ENCODE measurements at places on chromosomes 13 and 19.
A peak's percentile ranks its signal among the peaks of the same experiment; 100 is the strongest.

GRCh38 chr13:44128552-44129001, 245.0 kb upstream of the SERP2 start:
- no peak overlapping the region for H3K27ac ChIP-seq
- H3K4me1 ChIP-seq = no peaks in the 10 kb centered on the region
- no peaks in the 10 kb centered on the region for H3K27me3 ChIP-seq
- H3K4me3 ChIP-seq = no peak overlapping the region

- no peaks in the 10 kb centered on the region for H3K27me3 ChIP-seq
- no peak for DNase-seq
- no peak overlapping the region for H3K4me3 ChIP-seq
- no peak overlapping the region for H3K27ac ChIP-seq
- H3K36me3 ChIP-seq = peaks cover 6% of the 10 kb centered on the region
These were observed 37.1 kb downstream of the DZIP1 start for GRCh38 chr13:95607366-95607765.

GRCh38 chr13:90882551-90882950, 464.9 kb upstream of the MIR17HG start:
- no peak for DNase-seq
- no peaks in the 10 kb centered on the region for H3K4me1 ChIP-seq
- H3K4me3 ChIP-seq = no peak overlapping the region
- no peaks in the 10 kb centered on the region for H3K27me3 ChIP-seq
- no peaks in the 10 kb centered on the region for H3K36me3 ChIP-seq
- H3K27ac ChIP-seq = no peak overlapping the region

DNA sequence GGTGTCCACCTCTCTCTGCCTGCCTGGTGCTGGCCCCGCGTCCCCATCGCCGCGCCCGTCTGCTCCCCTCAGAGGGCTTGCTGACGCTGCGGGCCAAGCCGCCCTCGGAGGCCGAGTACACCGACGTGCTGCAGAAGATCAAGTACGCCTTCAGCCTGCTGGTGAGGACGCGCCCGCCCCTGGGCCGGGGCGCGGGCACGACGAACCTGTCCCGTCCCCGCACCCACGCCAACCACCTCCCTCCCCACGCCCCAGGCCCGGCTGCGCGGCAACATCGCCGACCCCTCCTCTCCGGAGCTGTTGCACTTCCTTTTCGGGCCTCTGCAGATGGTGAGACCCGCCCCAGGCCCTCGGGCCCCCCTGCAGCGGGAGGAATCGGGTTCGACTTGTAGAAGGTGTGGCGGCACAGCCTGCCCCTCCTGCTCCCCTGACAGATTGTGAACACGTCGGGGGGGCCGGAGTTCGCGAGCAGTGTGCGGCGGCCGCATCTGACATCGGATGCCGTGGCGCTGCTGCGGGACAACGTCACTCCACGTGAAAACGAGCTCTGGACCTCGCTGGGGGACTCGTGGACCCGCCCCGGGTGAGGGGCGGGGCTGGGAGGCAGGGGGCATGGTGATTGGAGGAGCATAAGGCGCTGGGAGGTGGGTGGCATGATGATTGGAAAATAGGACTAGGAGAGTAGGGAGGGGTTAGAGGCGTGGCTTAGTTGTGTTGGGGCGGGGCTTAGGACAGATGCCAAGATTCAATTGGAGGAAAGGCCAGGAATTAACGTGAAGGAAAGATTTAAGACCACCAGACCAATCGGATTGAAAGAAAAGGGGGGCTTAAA, 6.6 kb downstream of the EPS8L1 start:
- no peak overlapping the region for H3K27ac ChIP-seq
- no peaks in the 10 kb centered on the region for H3K36me3 ChIP-seq
- DNase-seq = peak; percentile 74
- no peaks in the 10 kb centered on the region for H3K4me1 ChIP-seq

GRCh38 chr19:11281356-11282049, 14.5 kb upstream of the TSPAN16 start:
- no peaks in the 10 kb centered on the region for H3K27me3 ChIP-seq
- H3K4me1 ChIP-seq = no peaks in the 10 kb centered on the region
- no peak overlapping the region for H3K27ac ChIP-seq
- no peaks in the 10 kb centered on the region for H3K36me3 ChIP-seq

GRCh38 chr13:84044805-84045204, 162.5 kb upstream of the SLITRK1 start:
- H3K4me1 ChIP-seq = no peaks in the 10 kb centered on the region
- no peak overlapping the region for H3K27ac ChIP-seq
- DNase-seq = no peak
- H3K36me3 ChIP-seq = no peaks in the 10 kb centered on the region
- no peak overlapping the region for H3K4me3 ChIP-seq

DNA sequence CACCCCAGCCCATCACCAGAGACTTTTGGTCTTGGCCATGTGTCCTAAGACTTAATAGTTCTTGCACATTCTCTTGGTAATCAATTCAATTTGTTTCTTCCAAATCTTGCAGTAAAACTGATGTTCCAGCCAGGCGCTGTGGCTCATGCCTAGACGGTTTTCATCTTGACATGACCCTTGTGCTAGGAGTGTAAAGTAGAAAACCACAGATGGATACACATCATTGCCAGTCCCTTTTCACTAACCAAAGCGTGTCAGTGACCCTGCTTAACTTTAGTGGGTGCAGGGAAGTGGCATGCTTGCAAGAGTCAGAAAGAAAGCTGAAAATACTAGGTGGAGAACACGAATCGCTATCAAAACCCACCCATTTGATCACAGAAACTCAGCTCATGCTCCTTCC, 18.0 kb upstream of the CD70 start:
- no peaks in the 10 kb centered on the region for H3K4me1 ChIP-seq
- no peak overlapping the region for H3K27ac ChIP-seq
- no peak for DNase-seq
- no peaks in the 10 kb centered on the region for H3K36me3 ChIP-seq
- no peak overlapping the region for H3K4me3 ChIP-seq
- H3K27me3 ChIP-seq = no peaks in the 10 kb centered on the region

GRCh38 chr19:47615230-47615629, 6.3 kb downstream of the BICRA start:
- no peak for DNase-seq
- H3K4me1 ChIP-seq = peaks cover 18% of the 10 kb centered on the region
- H3K27me3 ChIP-seq = no peaks in the 10 kb centered on the region
- H3K4me3 ChIP-seq = no peak overlapping the region
- no peaks in the 10 kb centered on the region for H3K36me3 ChIP-seq

GRCh38 chr19:23254141-23254910, 4.1 kb upstream of the ZNF724 start:
- H3K4me3 ChIP-seq = no peak overlapping the region
- DNase-seq = peak; percentile 90
- no peak overlapping the region for H3K27ac ChIP-seq
- H3K4me1 ChIP-seq = no peaks in the 10 kb centered on the region
- no peaks in the 10 kb centered on the region for H3K27me3 ChIP-seq
- H3K36me3 ChIP-seq = peaks cover 1% of the 10 kb centered on the region

DNA sequence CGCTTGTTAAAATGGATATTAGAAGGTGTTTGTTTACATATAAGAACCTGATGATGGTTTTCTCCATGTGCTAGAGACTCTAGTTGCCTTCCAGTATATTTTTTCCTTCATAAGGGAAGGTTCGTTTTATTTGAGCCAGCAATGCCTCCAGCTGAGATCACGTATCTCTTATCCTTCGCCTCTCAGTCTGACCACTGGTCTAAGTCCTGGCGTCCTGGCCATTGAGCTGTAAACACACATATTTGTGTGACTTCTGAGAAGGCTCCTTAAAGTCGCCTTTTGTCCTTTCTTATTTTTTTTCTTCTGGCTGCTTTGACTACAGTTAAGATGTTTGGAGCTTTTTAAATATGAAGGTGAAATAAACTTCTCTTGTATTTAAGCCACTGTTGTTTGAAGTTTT, 23.7 kb upstream of the GPR183 start:
- no peak for DNase-seq
- H3K4me3 ChIP-seq = no peak overlapping the region
- H3K4me1 ChIP-seq = no peaks in the 10 kb centered on the region
- no peaks in the 10 kb centered on the region for H3K36me3 ChIP-seq
- no peaks in the 10 kb centered on the region for H3K27me3 ChIP-seq
- H3K27ac ChIP-seq = no peak overlapping the region

- H3K4me1 ChIP-seq = peaks cover 5% of the 10 kb centered on the region
- H3K27me3 ChIP-seq = peaks cover 8% of the 10 kb centered on the region
- DNase-seq = no peak
- no peak overlapping the region for H3K27ac ChIP-seq
These were observed 11.0 kb upstream of the BBC3 start for GRCh38 chr19:47241919-47242577.

DNA sequence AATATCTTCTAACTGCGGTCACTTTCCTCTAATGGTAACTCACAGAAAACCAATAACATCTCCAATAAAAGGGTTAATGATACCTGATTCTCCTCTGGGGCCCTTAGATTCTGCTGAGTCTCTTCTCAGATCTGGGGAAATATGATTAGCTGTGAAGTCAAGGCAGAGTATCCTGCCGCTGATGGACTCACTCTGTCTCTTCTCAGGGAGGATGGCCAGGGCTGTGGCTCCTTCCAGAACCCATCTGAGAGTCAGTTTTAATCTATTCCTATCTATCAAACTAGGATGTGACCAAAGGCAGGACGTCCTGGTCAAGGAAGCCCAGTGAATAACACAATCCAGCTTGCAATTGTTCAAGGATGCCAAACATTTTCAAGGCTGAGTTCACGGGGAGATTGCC, 109.8 kb downstream of the SLC10A2 start:
- DNase-seq = no peak
- no peaks in the 10 kb centered on the region for H3K27me3 ChIP-seq
- no peak overlapping the region for H3K27ac ChIP-seq
- H3K4me3 ChIP-seq = no peak overlapping the region
- no peaks in the 10 kb centered on the region for H3K36me3 ChIP-seq
- no peaks in the 10 kb centered on the region for H3K4me1 ChIP-seq

GRCh38 chr13:50106559-50106958, 91.3 kb downstream of the KCNRG start:
- no peak for DNase-seq
- H3K4me1 ChIP-seq = no peaks in the 10 kb centered on the region
- H3K27ac ChIP-seq = no peak overlapping the region
- no peaks in the 10 kb centered on the region for H3K36me3 ChIP-seq

DNA sequence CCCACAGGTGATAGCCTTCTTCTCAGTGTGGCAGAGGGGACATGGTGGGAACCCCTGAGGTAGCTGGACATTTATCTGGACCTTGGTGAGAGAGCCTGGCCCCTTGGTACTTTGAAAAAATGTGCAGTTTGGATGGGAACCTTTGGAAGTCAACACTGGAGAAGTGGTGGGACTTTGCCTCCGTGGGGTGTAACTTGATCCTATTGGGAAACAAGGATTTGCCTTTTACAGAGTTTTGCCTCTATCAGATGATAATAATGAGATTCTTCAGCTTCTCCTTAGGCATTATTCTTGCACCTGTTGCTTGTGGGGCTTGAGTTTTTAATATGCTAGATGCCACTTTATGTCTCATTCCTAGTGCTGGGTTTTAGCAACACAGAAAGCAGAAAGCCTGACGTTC, 99.0 kb downstream of the ERCC5 start:
- no peaks in the 10 kb centered on the region for H3K27me3 ChIP-seq
- DNase-seq = no peak
- no peaks in the 10 kb centered on the region for H3K4me1 ChIP-seq
- H3K27ac ChIP-seq = no peak overlapping the region

- H3K36me3 ChIP-seq = peaks cover 2% of the 10 kb centered on the region
- H3K27ac ChIP-seq = no peak overlapping the region
- DNase-seq = peak; percentile 31
- H3K4me3 ChIP-seq = no peak overlapping the region
These were observed 5.8 kb downstream of the ARHGAP35 start for GRCh38 chr19:46866407-46867136.

DNA sequence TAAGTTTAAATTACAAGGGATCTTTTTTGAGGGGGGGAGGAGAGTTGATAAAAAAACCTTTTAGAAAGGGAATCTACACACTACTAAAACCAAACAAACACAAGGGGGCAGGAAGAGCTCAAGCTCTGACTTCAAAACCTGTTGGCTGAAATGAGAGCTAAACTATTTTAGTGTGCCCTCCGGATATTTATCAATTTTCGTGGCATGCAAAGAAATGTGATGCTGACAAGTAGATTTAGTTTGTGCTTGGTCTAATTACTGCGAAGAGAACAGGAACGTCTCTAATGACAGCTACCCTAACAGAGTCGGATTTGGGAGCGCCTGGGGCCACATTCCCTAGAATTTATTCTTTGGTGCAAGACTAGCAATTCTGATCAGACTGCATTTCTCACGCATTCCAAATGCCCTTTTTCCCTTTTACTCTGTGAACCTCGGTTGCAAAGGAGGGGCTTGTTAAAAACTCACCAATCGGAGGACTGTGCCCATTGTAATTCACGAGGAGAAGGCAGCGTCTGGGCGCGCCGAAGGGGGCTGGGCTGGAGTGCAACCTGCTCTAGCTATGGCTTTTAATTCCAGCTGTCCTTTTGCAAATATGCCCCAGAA, 802 bp upstream of the FREM2 start:
- H3K27ac ChIP-seq = peak overlapping the region; percentile 42
- peak overlapping the region; percentile 67 for H3K4me3 ChIP-seq
- no peaks in the 10 kb centered on the region for H3K27me3 ChIP-seq
- no peaks in the 10 kb centered on the region for H3K4me1 ChIP-seq
- no peaks in the 10 kb centered on the region for H3K36me3 ChIP-seq

- no peak overlapping the region for H3K4me3 ChIP-seq
- DNase-seq = peak; percentile 75
- no peak overlapping the region for H3K27ac ChIP-seq
These were observed 59.5 kb upstream of the ADGRL1 start for GRCh38 chr19:14265290-14266036.

DNA sequence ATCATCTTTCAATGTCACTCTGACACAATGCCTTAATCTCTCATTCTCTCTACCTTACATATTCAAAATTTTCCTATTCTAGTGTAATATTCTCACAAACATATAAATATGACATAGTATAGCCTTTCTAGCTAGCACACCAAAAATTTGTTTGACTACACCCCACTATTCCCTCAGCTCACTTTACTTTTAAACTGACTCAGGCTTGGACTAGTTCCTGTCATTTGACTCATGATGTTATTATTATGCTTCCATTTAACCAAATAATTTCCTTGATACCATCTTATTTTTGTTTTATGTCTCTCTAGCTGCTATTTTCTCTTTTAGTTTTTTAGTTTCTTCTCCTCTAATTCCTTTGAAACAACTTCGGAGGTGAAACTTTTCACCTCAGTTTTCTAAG, 1745.6 kb upstream of the PCDH20 start:
- no peak overlapping the region for H3K4me3 ChIP-seq
- no peak for DNase-seq
- H3K4me1 ChIP-seq = no peaks in the 10 kb centered on the region

- H3K27me3 ChIP-seq = peaks cover 2% of the 10 kb centered on the region
- H3K4me3 ChIP-seq = no peak overlapping the region
- no peaks in the 10 kb centered on the region for H3K4me1 ChIP-seq
- no peak overlapping the region for H3K27ac ChIP-seq
These were observed 11.6 kb upstream of the NFIX start for GRCh38 chr19:12983542-12984142.

DNA sequence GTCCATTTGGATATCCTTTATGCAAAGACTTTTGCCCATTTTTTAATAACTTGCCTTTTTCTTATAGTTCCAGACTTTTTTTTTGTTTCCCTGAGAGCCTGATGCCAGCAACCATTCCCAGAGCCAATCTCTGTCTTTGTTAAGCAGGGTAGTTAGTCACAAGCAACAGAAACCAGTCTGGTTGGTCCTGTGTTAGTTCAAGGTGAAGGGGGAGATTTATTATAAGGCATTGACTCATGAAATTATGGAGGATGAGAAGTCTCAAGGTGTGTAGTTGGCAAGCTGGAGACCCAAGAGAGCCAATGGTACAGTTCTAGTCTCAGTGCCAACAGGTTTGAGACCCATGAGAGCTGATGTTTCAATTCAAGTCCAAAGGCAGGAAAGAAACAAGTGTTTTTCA, 33.0 kb downstream of the GPR12 start:
- no peak for DNase-seq
- no peaks in the 10 kb centered on the region for H3K27me3 ChIP-seq

All from mesendoderm (in vitro differentiated cells).